ENCODE measurements at places on chromosomes 7 and 10.
A peak's percentile ranks its signal among the peaks of the same experiment; 100 is the strongest.

GRCh38 chr10:131644289-131644688 is 256.5 kb upstream of the PPP2R2D start:
- DNase-seq: no peak

DNA sequence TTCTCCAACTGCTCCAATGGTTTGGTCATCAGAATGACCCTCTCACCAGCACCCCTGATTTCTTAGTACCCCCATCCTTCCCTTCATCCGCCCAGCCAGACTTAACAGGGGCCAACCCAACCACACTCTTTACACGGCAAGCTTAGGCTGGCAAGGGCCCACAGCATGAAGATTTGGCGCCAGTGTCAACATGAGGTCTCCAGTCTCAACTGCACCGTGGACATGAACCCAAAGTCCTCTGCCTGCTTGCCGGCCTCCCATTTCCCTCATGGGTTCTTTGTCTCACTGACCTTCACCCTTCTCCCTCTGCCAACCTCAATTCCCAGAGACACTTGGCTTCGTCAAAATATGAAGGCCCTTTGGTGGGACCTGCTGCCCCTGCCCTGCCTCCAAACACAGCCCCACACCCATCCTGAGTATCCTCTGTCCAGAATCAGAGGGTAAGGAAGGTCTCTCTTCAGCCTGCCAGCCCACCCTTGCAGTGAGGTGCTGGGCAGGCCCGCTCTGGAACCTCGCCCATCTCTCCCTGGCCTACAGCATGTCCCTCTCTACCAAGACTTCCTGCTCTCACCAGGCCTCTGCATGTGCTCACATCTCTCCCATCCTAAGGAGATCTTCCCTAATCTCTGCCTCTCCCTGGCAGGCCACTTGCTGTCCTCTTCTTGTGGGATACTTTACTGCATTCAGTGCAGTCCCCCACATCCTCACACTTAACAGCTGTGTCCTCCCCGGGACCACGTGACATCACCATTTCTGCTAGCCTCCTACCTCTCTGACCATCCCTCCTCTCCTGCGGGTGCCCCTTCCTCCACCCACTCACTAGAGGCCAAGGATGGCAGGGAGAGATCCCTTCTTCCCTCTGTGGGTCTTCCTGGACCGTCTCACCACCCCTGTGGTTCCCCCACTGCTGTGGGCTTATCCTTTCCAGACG is 91.7 kb upstream of the ZMIZ1 start:
- no peak for DNase-seq

DNA sequence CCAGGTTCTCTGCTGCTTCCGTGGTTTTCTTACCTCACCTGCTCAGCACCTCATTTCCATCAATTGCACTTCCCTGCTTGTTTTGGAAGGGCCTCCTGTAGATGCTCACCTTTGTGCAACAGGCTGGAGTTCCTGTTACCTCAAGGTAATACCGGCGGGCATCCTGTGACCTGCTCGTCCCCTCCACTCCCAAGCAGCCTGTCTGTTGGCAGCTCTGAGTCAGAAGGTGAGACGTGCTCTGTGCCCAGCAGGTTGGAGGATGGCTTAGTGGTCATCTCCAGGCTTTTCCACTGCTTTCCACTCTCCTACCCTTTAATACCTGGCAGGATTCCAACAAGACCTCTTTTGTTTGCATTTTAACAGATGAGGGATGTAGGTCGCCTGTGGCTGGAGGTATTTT is 86.0 kb downstream of the CAMK1D start:
- no peak for DNase-seq

DNA sequence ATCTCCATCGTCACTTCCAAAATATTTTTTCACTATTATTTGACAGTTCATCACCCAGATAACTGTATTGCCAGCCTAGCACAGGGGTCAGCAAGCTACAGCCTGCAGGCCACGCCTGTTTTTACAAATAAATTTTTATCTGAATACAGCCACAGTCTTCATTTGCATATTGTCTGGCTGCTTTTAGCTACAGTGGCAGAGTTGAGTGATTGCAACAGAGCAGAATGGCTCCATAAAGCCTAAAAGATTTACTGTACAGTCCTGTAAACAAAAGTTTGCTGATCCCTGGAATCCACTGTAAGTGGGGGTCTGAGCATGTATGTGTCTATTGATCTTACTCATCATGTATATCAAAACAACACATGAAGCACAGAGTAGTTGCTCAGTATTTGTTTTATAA is 45.9 kb upstream of the GNAI1 start:
- DNase-seq: no peak

DNA sequence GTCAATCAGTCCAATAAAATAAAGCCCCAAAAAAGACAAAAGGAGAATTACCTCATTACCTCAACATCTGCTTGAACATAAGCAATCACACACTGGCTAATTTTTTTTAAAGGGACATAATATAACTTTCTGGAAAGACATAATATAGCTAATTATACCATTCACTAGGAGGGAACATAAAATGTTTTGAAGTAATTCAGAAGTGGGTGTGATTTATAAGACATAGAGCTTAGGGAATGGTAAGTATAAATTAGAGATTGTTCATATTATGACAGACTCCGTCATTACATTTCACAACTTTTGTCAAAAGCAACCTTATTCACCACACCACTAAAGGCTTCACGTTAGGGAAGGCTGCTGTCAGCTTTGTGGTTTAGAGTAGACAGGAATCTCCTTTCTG is 3.8 kb downstream of the SHTN1 start:
- no peak for DNase-seq

DNA sequence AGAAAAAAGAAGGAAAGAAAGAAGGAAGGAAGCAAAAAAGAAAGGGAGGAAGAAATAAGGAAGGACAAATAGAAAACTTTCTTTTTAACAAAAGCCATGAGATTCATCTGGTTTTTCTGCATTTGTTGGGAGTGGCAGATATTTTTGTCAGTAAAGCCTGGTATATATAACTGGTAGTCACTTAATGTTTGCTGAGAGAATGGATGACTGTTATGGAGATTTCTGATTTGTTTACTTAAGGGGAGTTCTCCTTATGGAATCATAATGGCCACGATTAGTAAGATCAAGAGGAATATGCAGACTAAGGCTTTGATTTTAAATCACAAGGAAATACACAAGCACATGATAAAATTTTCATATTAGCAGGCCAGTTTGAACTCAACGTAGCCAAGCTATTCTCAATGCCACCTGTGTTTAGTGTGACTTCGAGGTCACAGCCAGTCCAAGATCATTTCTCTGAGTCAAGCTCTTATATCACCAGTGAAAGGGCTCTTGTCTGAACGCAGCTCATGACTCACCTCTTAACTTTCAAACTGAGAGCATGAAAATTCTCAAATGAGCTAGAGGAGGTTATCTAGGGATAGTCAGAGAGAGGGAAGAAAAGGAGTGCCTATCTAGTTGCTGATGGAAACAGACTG is 445.1 kb upstream of the ZMIZ1 start:
- DNase-seq: no peak

- no peak for DNase-seq
Observed at GRCh38 chr7:143953421-143953820, 1.2 kb upstream of the OR2F1 start.

DNA sequence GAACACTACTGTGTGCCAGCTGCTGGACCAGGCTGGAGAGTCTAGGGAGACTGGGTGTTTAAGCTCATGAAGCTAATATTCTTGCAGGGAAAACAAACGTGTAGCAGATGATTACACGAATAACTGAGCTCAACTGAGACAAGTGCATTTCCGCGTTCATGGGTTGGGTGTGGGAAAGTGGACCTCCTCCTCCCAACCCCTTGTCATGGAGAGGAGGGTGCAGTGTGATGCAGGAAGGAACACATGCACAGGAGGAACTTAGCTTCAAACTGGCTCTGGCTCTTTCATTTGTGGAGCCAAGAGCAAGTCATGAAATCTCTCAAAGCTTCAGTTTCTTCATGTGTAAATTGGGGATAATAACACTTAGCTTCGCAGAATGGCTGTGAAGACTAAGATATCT is 204.3 kb downstream of the ARHGAP12 start:
- DNase-seq: no peak

- DNase-seq: no peak
Observed at GRCh38 chr7:625376-625971, 101.0 kb upstream of the DNAAF5 start.

DNA sequence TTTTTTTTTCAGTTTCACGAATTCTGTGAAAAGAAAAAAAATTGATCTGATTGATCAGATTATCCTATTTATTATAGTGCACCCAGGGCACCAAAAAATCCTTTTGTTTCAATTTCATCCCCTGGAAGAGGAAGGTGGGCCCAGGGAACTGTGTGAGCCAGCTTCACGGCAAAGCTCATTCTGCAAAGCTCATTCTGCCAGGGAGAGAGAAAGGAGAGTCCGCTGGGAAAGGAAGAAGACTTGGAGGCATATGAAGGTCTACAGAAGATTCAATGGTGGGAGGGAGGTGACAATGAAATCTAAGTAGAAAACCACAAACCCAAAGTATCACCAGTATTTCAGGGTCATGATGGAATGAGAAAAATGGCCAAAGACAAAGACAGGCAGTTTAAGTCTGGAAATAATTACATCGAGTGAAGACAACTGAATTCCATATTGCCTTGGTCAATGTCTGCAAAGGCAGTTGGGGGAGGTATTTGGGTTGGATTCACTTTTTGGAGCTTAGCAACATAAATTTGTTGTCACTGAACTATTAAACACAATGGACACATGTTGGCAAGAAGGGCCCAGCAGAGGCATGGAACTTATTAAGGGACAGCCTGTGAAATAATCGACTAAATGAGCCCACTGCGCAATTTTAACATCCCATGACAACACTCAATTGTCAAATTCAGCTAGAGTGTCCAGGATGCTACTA is 587.8 kb upstream of the MKI67 start:
- DNase-seq: no peak

- DNase-seq: no peak
Observed at GRCh38 chr10:102291221-102291905, 46.0 kb downstream of the GBF1 start.

DNA sequence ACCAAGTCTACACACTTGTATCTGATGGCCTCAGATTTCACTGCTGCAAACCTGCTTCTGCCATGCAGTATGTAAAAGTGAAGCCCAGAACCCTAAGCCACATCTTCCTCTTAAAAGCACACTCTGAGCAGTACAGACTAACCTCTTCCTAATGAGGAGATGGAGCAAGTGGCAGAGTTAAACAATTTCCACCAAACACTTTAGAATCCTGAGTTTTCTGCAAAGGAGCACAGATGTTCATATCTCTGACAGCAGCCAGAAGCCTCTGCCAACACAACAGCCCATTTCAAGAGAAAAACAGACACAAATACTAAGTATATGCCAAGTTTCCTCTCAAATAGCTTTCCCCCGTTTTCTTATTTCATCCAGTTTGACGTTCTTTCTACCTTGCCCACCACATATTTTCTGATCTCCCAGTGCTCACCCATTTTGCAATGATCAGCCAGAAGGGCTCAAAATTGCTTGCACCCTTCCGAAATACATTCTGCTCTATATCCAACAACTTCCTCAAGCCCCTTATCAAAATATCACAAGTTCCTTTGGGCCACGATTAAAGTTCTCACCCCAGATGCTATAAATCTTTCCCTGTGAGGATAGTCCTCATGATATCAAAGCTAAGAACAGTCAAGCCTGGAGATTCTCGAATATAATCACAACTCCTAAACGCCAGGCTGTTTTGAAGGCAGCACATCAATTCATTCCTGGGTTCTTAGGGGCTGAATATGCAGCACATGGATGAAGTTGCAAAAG is 27.5 kb downstream of the ELMO1 start:
- DNase-seq: no peak

- no peak for DNase-seq
Observed at GRCh38 chr10:103481974-103482531, 3.0 kb upstream of the CALHM3 start.

GRCh38 chr7:22931011-22931410 is 82.9 kb downstream of the HYCC1 start:
- DNase-seq: no peak

GRCh38 chr7:54111814-54112511 is 430.2 kb upstream of the VSTM2A start:
- DNase-seq: no peak

DNA sequence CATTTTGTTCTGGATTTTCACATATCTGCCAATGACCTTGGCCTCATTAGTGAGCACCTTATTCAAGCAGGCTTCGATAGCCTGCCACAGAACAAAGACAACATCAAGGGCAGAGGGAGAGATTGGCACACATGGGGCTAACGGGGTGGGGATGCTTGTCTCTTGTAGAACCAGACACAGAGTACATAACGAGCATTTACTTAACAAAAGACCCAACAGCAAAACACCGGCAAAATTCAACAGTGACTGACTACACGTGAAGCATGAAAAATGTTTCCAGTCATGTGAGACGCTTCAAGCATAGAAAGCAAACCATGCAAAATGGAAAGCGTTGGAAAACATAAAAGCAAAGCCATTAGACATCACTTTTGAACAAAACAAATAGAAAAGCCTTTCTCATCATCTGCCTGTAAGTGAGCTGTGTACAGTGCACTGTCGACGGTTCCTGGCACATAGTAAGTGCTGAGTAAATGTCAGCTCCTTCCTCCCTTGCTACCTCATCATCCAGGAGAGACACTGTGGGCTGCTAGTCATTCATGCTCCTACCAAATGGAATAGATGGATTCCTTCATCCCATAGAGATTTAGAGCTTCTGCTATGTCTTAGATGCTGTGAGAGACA is 134.4 kb upstream of the AGK start:
- no peak for DNase-seq

GRCh38 chr10:101693978-101694673 is 844 bp downstream of the FBXW4 start:
- DNase-seq: peak; percentile 76

DNA sequence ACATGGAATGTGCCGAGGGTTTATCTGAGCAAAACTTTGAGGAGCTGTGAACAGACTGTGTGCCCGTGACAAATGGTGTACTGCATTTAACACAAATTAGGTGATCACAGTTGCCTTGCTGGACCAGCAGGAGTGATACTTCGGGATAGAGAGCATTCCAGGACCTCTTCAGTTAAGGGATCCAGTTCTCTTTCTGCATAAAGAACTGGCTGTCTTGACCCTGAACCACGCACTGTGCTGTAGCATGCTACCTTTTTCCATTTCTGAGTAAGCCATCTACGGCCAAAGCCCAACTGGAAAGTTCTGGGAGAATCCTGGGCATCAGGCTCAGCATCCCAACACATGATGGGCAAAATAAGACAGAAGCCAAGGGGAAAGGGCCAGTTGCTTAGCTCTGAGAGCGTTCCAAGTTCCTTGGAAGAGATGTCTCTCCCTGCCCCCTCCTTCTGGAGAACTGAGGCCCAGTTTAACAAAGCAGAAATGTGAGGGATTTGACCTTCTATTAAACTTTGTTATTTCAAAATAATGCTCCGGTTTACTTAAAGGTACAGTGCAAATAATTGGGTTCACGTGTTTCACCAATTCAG is 37.9 kb upstream of the ADD3 start:
- no peak for DNase-seq

- DNase-seq: no peak
Observed at GRCh38 chr7:131578602-131579001, 22.2 kb upstream of the PODXL start.

DNA sequence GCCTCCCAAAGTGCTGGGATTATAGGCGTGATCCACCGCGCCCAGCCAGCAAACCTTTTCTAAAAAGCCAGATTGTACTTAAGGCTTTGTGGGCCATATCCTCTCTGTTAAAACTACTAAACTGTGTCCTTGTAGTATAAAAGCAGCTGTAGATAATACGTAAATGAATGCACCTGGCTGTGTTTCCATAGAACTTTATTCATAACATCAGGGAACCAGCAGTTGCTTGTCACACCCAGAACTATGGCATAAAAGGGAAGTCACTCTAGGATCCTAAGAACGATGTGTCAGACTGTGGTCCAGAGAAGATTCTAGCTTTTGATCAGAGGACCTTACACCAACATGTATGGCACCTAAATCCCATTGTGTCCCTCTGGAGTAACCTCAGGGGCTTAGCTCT is 63.0 kb downstream of the DENND2A start:
- DNase-seq: no peak

GRCh38 chr7:52715701-52716100 is 319.7 kb upstream of the POM121L12 start:
- DNase-seq: no peak
